ENCODE measurements at places on chromosomes 3 and 15.
A peak's percentile ranks its signal among the peaks of the same experiment; 100 is the strongest.

- no peak for DNase-seq
These were observed 302.3 kb upstream of the ICE2 start for GRCh38 chr15:60781211-60781713.

DNA sequence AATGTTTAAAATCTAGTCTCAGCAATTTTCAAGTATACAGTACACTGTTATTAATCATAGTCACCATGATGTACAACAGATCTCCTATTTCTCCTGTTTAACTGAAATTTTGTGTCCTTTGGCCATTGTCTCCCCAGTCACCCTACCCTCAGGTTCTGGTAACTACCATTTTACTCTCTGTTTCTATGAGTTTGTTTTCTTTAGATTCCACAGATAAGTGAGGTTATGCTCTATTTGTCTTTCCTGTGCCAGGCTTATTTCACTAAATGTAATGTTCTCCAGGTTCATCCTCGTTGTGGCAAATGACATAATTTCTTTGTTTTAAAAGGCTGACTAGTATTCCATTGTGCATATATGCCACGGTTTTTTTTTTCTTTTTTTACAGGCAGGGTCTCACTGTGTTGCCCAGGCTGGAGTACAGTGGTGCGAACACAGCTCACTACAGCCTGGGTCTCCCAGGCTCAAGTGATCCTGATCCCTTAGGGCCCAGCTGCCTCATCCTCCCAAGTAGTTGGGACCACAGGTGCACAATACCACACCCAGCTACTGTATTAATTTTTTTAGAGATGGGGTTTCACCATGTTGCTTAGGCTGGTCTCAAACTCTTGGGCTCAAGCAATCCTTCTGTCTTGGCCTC is 50.0 kb downstream of the RAB7A start:
- DNase-seq, result no peak

DNA sequence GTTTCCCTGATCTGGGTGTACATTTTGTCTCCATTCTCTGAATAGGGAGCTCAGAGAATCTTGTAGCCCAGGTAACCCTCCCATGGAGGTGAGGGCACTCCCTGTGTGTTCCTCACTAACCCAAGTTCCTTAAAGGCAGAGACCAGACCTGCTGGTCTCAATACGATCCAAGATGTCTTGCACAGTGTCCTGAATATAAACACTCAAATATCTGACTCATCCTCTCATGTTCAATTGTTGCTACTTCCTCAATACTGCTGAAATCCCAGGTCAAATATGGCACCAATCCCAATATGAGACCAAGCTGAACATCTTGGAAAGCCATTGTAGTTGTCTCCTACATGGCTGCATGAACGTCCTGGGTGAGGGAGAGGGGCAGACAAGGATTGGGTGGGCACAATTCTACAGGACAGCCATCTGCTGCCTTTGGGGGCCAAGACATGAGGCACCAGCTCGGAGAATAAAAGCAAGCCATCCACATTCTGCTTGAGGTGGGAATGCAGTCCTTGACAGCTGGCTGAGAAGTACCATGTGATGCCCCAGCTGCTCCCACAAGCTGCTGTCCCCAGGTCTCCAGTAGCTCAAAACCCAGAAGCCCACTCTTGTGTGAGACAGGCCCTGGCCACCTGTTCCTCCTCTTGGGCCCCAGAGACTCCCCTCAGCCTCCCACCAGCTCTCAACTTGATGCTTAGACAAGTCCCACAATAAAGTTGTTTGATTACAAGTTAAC is 18.2 kb downstream of the TBC1D2B start:
- no peak for DNase-seq

DNA sequence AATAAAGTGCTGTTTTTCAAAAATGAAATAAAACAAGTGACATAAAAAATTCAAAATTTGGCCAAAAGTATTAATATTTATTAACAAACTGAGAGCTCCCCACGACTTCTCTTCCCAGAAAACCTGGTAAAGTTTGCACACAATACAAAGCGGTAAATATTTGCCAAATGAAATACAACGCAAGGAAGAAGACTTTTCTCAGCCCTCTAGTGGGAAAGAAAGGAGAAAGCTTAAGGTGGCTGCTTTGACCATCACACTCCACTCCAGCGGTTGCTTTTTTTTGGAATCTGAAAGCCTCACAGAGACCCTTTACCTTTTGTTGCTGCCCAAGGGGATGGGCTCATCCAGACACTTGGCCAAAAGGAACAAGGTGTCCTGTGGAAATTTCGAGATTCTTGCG is 1.1 kb upstream of the GK5 start:
- no peak for DNase-seq

DNA sequence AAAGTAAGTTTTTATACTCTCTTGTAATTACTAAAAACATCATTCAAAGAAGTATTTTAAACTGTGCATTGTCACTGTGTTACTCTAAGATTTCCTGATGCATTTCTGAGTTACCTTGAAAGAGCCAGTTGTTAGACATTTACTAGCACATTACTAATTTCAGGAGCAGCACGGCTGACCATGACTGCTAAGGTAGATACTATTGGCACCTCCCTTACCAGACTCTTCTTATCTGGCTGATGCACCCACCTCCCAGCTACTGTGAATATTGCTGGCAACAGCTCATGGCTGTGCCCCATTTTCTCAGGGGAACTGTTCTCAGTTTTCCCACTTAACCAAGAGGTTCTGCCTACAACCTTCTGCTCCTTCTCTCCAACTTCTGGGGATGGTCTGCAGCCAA is 29.4 kb downstream of the COL6A5 start:
- DNase-seq, result no peak

GRCh38 chr3:65005486-65005885 is 317.7 kb upstream of the ADAMTS9 start:
- no peak for DNase-seq

DNA sequence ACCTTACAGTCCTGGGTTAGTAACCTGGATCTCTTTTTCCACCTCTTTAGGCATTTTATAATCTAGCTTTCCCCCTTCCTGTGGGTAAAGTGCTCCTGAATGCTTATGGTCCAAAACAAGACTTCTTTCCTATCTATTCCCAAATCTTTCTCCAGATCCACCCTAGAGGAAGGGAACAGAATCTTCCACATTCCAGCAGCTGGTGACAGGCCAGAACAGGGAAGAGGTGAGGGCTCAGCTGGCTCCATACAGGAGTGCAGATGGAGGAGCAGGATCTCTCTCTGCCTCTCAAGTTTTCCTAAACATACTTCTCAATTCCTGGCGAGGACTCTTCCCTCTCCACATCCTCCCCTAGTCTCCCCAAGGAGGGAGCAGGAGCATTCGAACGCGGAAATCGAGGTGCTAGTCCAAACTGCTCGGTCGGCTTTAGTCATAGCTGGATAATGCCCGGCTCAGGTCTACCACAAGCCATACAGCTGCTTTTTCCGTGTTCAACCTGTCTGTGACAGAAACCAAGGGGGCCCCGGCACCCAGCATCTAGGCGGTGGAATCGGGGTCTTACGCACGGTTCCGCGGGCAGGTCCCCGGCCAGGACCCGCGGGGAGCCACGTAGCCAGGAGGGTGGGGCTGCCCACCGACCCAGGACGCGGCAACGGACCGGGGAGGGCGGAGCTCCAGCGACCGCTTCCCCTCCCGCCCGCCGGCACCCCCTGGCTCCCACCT is 4.0 kb downstream of the RASSF1 start:
- no peak for DNase-seq

DNA sequence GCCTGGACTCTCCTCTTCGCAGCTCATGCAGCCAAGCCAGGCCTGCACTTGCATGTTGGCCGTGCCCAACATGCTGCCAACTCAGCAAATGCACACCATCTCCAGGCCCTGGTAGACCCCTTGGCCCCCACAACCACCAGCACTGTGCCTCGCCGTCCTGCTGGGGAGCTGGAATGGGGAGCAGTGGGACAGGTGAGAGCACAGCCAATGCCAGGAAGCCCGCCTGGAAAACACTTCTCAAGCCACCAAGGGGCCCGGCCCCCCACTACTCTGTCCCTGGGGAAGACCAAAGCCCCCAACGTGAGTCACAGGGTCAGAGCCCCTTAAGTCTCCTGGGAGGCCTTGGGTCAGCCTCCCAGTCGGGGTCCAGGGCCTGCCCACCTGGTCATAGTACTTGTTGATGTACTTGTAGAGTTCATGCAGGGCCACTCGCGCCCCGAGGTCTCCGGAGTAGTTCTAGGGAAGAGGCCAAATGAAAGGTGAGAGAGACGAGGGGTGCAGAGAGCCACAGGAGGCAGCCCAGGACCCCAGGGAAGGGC is 24.5 kb downstream of the PLXNB1 start:
- DNase-seq, result no peak

GRCh38 chr3:40310705-40311104 is 1.2 kb downstream of the EIF1B start:
- DNase-seq, result peak; percentile 17

DNA sequence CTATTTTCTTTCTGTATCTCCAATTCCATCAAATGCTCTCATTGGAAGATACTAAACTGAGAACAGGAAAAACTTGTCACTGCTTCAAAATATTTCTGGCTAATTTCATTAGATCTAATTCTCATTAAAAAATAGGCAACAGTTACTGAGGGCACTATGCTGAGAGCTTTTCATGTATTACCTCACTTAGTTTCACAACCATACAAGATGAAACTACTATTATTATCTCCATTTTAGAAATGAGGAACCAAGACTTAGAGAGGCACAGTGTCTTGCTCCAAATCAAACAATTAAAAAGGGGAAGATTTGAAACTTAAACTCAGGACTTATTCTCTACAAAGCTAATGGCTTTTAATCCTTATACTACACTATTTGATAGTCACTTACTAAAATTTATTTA is 7.2 kb upstream of the OTOL1 start:
- no peak for DNase-seq

DNA sequence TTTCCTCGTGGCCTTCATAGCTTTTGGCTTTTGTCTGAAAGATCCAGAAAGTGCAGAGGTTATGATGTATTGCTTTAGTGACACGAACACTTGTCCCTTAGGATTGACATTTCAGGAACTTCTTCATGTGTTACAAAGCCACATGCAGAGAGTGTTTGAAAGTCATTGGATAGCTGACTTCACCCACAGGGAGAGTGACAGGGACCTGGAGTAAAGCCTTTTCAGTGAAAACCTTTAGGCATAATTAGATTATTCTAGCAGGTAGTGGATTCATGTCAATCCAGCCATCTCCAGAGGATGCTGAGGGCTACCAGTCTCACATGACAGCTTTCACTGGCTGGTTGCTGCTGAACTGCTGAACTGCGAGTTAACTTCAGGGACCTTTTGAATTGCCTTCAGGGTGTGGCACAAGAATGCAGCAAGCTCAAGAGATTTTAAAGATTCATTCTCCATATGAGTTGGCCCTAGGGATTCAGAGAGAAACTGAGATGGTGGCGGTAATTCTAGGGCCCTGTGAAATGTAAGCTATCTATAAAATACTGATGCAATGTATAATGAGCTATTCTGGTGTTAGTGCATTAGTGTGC is 267.0 kb upstream of the GOLIM4 start:
- no peak for DNase-seq

DNA sequence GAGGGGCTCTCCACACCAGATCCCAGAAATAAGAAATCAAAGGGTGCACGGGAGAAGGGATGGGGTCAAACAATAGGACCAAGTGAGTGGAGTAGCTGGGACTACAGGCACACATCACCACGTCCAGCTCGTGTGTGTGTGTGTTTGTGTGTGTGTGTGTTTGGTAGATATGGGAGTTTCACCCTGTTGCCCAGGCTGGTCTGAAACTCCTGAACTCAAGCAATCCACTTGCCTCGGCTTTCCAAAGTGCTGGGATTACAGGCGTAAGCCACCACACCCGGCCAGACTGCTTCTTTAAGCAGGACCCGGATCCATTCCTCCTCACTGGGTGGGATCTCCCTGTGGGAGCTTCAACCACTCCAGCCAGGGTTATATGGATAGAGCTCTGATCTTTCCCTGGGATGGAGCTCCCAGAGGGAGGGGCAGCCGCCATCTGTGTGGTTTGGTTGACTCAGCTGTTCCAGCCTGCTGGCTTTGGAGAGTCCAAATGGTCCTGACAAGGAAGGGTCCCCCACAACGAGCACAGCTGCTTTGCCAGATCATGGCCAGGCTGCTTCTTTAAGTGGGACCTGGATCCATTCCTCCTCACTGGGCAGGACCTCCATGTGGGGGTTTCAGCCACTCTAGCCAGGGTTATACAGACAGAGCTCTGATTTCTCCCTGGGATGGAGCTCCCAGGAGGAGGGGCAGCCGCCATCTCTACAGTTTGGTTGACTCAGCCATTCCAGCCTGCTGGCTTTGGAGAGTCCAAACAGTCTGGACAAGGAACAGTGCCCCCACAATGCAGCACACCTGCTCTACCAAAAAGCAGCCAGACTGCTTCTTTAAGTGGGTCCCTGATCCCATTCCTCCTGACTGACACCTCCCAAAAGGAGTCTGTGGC is 9.1 kb upstream of the AVEN start:
- DNase-seq, result no peak

GRCh38 chr15:33440900-33441299 is 130.1 kb downstream of the RYR3 start:
- DNase-seq, result no peak
